Natural killer cell (primary cell): ENCODE measurements at places on chromosomes 5 and 9. TPM values are rescaled to one million over a fixed set of nuclear protein-coding genes. Genes with fewer than 3 reads are reported as not detected.
A peak's percentile ranks its signal among the peaks of the same experiment; 100 is the strongest.

- no peaks in the 10 kb centered on the region for H3K36me3 ChIP-seq
- no peaks in the 10 kb centered on the region for H3K27me3 ChIP-seq
- peak; percentile 78 for DNase-seq
Measured at GRCh38 chr5:10452768-10453331, 11.2 kb downstream of the ROPN1L start.

DNA sequence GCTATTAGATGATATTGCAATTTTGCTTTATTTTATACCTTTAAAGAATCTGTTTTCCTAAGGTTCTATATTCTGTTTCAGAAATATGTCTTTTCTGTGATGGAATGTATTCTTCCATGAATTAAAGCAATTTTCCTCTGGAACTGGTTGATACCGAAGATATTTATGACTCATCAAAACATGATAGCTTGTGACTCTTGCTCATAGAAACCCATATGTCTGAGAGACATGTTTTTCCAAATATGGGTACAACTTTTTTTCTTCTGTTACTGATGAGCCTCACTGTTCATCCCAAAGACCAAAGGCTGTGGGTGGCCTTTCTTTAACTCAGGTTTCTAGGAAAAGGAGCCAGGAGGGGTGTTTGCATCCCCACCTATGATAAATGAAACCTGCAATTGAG lies 126.1 kb upstream of the PAPPA start:
- H3K27ac ChIP-seq, result no peak overlapping the region
- no peak overlapping the region for H3K4me3 ChIP-seq
- no peaks in the 10 kb centered on the region for H3K36me3 ChIP-seq
- no peak for DNase-seq
- no peaks in the 10 kb centered on the region for H3K27me3 ChIP-seq

- H3K27ac ChIP-seq, result no peak overlapping the region
- no peaks in the 10 kb centered on the region for H3K4me1 ChIP-seq
- H3K36me3 ChIP-seq, result no peaks in the 10 kb centered on the region
Measured at GRCh38 chr9:10003047-10003446, 609.8 kb downstream of the PTPRD start.

DNA sequence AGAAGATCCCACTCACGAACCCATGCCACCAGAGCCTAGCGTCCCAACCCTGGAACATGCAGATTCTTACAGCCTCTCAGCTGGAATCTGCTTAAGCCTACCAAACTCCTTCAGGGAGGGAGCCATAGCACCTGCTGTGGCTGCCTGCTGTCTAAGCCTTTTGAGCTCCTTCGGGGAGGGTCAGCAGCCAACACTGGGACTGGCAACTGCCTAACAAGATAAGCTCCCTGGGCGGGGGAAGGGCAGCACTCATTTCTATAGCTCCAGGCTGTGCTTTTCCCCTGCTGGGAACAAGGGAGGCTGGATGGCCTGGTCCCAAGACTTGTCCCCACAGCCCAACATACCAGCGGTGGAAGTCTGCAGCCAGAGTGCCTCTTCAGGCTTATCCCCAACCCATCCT lies 199.1 kb upstream of the OR13F1 start:
- no peaks in the 10 kb centered on the region for H3K36me3 ChIP-seq
- no peaks in the 10 kb centered on the region for H3K27me3 ChIP-seq
- no peaks in the 10 kb centered on the region for H3K4me1 ChIP-seq
- no peak overlapping the region for H3K27ac ChIP-seq

STK32A gene
- total RNA-seq, result not detected

DNA sequence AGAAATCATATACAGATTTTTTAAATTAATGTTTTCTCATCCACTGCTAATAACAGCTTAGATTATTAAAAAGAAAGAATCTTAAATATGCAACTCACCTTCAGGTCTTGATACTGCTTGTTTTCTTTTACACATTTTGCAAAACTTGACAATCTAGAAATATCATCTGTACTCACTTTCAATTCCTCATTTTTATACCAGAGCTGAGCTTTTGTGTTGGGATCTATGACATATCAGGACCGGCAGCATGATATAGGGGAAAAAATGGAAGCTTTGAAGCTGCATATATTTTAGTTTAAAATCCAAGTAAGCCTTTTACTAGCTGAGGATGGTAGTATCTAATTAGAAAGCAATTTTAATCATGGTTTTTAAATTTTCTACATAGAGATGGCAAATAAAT lies 75.7 kb upstream of the SMARCA2 start:
- H3K4me1 ChIP-seq, result no peaks in the 10 kb centered on the region
- H3K27me3 ChIP-seq, result no peaks in the 10 kb centered on the region
- DNase-seq, result no peak
- no peaks in the 10 kb centered on the region for H3K36me3 ChIP-seq

GRCh38 chr5:169408171-169408570 lies 107.2 kb upstream of the SLIT3 start:
- H3K36me3 ChIP-seq, result no peaks in the 10 kb centered on the region

ANKRD34B gene
- total RNA-seq, result not detected

DNA sequence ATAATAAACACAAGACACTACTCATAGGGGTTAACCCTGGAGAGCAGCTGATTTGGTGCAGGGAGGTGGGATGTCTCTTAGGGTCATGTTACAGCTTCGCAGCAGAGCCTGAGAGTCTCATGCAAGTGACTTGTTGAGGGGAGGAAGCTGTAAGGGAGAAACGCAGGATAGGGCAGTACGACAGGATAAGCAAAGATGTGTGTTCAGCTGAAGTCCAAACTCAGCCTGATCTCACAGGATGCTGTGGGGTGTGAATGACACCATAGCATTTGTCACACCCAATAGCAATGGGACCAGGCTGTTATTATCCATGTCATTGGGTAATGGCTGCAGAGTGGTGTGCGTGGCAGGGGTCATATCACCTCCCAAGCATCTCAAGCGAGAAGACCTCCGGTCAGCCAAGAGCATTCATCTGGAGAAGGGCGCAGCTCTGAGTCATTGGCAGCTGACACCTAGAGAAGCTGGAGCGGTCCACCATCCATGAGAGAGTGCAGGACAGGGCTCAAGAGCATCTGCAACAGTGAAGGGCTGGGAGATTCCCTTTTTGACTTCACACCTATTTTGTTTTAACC lies 49.2 kb upstream of the RPL26L1 start:
- H3K36me3 ChIP-seq, result peaks cover 25% of the 10 kb centered on the region
- H3K27ac ChIP-seq, result no peak overlapping the region
- H3K4me3 ChIP-seq, result no peak overlapping the region
- DNase-seq, result no peak

GRCh38 chr5:102114525-102115069 lies 181.5 kb downstream of the SLCO4C1 start:
- no peaks in the 10 kb centered on the region for H3K27me3 ChIP-seq
- no peak overlapping the region for H3K27ac ChIP-seq
- H3K4me3 ChIP-seq, result no peak overlapping the region
- no peaks in the 10 kb centered on the region for H3K36me3 ChIP-seq
- H3K4me1 ChIP-seq, result no peaks in the 10 kb centered on the region

RMRP gene
- total RNA-seq, result 5,042 TPM

SEMA4D gene
- total RNA-seq, result 448 TPM

RNF183 gene
- not detected for total RNA-seq
